Right renal pelvis (tissue), 4 donors: ENCODE measurements at places on chromosomes 1 and 21. TPM values are rescaled to one million over a fixed set of nuclear protein-coding genes. Genes with fewer than 3 reads are reported as not detected.

GRCh38 chr1:50430010-50430405, 6.8 kb upstream of the DMRTA2 start:
- DNase-seq = no peak

DNA sequence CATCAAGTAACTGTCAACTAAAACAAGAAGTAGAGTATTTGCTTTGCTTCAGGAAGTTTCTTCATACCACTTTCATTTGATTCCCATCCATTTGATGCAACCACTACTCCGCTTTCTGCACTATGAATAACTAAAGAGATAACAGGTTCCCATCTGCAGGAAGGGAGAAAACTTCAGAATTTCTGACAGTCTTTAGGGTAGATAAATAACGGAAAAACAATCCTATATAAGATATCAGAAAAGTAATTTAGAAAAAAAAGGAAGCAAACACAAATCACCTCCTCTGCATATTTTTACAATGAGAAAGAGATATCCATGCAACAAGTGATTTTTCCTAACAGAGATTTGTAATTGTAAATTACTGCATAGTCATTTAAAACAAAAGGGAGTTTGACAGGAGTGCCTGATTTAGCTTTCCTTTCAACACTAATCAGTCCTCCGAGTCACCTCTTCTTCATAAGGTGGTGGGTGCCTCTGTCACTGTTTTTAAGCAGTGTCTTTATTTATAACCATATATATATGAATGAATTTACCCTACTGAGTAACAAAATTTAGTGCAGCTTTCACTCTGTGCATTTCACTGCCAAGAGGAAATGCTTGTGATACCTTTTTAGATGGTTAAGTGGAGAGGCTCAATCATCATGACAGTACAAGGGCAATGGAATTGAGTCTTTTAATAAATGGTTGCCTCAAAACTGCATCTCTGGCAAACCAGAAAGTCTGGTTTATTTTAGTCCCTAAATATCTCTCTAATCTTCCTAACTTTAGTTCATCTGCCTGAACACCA, 1920.4 kb downstream of the MRPL39 start:
- DNase-seq = no peak

DNA sequence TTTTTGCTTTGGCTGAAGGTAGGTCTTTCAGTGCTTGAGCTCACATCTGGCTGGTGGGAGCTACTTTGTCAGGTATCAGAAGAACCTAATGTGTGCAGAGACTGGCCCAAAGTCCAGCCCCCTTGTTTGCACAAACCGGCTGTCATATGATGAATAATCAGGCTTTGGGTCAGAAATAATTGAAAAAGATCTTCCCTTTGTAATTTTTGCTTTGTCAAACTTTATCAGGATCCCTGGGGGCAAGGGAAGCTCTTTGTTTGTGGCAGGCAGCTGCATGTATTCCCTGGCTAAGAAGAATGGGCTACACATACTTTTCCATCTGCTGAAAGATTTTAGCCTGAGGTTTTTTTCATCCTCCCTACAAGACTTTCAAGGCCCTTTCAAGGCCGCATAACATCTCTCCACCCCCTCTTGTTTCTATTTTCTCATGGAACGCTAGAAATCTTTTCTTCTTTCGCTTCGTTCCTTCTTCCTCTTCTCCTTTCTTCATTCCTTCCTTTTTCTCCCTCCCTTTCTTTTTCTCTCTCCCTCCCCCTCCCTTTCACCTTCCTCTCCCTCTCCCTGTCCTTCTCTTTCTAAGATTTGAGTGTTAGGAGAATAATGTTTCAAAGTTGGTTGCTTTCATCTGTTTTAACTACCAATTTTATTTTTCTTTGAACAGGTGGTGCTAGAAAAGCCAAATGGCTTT, 25.5 kb downstream of the TUFT1 start:
- DNase-seq = no peak

SHE gene
- 11.0 TPM for polyA plus RNA-seq

- DNase-seq = no peak
Measured at GRCh38 chr1:235567812-235568503, 63.7 kb upstream of the B3GALNT2 start.
